ENCODE measurements at places on chromosomes 2 and 18.

DNA sequence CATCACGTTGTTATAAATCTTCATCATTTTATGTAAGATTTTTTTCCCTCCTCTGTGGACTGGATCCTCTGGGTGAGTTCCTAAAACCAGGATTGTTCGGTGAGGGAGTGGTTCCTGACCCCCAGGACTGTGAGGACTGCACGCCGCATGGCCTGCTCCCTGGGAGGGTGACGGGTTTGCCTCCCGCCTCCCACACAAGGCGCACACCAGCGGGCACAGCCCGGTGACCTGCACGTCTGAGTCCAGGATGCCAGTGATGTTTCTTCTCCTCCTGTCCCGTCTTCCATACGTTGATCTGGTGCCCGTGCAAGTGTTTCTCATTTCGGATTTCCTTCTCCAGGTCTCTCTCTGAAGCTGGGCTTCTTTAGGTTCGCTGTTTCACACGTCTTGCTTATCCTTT, 27.1 kb downstream of the CTDP1 start:
- no peak for DNase-seq

DNA sequence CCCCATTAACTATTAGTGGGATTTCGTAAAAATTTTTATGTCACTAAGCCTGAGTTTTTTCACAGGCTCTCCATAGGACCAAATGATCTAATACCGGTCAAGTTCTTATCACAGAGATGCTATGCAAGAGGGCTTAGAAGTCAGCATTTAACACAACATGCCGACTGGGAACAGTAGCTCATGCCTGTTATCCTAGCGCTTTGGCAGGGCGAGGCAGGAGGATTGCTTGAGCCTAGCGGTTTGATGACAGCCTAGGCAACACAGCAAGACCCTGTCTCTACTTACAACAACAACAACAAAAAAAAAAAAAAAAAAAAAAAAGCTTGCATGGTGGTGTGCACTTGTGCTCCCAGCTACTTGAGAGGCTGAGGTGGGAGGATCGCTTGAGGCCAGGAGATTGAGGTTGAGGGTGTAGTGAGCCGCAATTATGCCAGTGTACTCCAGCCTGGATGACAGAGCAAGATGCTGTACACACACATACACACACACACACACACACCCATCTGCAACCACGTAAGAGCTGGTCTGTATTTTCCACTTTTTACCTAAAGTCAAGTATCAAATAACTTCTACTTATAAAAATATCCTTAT, 67.6 kb upstream of the FAM124B start:
- DNase-seq: no peak

GRCh38 chr18:5527603-5528002, 16.2 kb downstream of the EPB41L3 start:
- no peak for DNase-seq

DNA sequence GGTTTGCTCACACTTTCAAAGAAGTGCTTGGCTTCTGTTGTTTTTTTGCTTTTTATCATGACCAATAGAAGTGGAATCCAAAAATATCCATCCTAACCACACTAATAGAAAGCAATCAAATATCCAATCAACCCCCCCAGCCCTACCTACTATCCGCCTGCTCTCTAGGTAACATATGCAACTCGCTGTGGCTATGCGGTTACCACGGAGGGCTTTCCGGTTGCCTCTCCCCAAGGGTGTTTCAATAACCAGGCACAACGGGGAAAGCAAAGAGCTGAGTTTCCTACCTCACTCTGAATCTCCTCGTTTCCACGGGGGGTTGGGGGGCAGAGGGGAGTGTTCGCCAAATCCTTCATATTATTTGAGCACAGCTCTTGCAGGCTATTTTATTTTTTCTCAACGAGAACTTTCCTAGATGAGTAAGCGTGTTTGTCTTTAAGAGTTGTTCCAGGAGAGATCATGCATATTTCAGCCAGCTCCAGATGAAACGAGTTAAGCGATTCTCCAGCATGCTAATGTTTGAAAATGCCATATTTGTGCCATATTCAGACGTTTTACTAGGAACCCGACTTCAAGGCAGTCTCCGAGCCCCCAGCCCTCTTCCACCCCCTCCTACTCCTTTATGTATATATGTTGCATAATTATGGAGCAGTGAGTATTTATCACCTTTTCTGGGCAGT, 30.3 kb downstream of the PAX3 start:
- DNase-seq: no peak

GRCh38 chr18:25604894-25605597, 253.1 kb upstream of the ZNF521 start:
- DNase-seq: no peak

DNA sequence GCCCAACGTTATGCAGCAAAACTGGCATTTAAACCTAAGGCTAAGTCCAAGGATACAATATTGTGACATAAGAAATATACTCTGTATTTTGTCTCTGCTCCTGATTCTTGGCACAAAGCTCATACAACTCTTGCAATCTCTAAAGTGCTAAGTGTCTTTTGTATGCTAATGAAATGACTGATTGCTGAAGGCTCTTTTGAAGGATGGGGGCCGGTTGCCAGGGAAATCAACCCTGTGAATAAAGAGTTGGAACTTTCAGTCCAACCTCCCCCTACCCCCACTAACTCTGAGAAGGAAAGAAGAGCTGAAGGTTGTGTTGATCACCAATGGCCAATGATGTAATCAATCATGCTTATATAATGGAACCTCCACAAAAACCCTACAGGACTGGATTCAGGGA, 40.3 kb downstream of the SESTD1 start:
- no peak for DNase-seq

- no peak for DNase-seq
These were observed 42.0 kb downstream of the AFTPH start for GRCh38 chr2:64565949-64566710.

- no peak for DNase-seq
These were observed 128.0 kb upstream of the CD302 start for GRCh38 chr2:159925975-159926374.

- DNase-seq: no peak
These were observed 763.4 kb upstream of the NRXN1 start for GRCh38 chr2:51795248-51795888.

GRCh38 chr2:221231511-221231910, 340.6 kb downstream of the EPHA4 start:
- DNase-seq: no peak

GRCh38 chr2:224038049-224038829, 847 bp downstream of the SERPINE2 start:
- DNase-seq: no peak

- DNase-seq: no peak
These were observed 17.3 kb upstream of the TTR start for GRCh38 chr18:31574359-31574758.

DNA sequence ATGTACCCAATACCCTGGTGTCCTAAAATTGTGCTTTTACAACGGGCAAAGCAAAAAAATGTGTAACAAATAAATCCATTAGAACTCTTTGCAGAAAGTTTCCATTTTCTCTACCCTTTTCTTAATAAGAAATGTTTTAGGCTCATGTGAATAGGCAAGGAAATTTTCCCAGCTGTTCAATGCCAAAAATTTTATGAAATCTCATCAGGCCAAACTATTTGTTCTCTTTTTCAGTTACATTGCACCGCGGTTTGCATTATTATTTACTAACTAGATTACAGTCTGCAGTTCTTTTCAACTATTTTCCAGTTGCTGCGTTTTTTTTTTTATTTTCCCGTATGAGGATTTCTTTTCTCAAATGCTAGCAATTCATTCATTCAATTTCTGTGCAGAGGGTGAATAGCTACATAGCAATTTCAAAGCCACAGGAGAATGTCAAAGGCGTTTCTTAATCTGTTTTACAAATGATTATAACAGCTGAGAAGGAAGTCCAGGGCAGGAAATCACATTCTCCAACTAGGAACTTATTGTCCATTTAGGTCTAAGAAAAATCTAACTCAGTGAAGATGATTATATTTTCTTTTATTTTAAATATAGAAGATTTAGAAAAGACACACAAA, 367.5 kb upstream of the MMADHC start:
- no peak for DNase-seq

DNA sequence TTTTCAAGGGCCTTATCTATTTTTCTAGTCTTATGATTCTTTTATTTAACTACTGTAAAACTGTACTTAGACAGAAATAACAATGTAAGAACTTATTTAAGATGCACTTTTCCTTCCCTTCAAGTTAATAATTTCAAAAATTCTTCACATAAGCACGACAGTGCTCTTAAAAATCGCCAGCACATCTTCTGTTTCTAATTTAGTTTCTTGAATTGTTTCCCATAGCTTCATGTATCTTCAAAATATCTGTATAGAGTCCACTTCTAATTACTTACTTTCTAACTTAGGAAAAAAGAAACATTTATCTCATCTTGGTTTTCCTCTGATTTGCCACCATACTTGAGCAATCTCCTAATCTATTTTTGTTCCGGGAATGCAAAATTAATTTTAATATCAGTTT, 196.1 kb downstream of the BABAM2 start:
- DNase-seq: no peak

- no peak for DNase-seq
These were observed 61.3 kb downstream of the NABP1 start for GRCh38 chr2:191739194-191739593.

GRCh38 chr2:236286873-236287545, 22.8 kb upstream of the ASB18 start:
- no peak for DNase-seq

DNA sequence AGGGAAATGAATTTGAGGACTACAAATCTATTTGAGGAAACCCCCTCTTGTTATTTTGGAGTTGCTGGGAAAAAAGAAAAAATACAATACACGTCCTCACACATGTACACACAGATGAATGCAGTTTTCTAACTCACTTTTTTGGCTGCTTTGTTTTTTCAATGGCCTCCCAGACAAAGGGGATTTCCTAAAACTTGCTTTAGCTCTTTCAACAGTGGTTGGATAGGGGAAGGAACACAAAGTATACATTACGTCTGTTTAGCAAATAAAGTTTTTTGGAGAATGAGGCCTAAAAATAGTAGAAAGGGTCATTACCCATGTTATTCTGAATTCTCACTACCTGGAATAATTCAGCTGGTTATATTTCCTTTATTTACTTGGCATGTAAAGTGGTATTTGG, 125.3 kb upstream of the ITGB6 start:
- no peak for DNase-seq

DNA sequence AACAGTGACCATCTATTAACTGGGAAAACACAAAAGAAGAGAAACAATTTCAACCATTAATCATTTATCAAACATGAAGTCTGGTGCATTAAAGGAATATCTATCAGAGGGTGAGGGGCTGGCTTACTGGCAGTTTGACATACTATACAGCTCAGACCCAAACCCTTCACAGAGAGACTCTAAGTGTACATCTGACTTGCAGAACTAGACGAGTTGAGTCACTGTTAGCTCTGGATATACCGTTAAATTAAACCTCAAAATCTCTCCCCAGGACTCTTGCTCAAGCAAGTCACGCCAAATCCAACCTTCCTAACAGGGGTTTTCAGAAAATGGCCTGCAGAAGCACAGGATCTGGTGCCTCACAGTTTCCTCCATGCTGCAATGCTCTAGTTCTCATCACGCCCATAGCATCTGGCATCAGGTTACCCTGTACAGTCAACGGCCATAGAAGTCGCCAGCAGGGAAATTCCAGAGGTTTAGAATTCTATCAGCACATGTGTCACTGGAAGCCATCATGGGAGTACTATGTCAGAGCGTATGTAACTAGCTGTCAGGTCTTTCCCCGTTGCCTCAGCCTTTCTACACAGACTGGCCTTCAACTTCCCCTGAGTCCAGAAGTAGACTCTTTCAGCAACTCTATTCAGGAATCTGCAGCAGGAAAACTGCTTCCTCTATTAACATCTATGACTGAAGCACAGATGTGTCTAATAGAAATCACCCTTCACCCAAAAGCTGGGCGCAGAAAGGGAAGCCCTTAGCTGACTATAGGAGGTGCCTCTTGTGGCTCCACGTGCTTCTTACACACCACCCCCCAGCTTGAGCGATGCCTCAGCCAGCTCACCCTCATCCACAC, 9.3 kb downstream of the TGOLN2 start:
- no peak for DNase-seq

- DNase-seq: no peak
These were observed 147.4 kb upstream of the PGAP1 start for GRCh38 chr2:197073701-197074433.

- no peak for DNase-seq
These were observed 1586.8 kb upstream of the ACVR2A start for GRCh38 chr2:146258071-146258470.

DNA sequence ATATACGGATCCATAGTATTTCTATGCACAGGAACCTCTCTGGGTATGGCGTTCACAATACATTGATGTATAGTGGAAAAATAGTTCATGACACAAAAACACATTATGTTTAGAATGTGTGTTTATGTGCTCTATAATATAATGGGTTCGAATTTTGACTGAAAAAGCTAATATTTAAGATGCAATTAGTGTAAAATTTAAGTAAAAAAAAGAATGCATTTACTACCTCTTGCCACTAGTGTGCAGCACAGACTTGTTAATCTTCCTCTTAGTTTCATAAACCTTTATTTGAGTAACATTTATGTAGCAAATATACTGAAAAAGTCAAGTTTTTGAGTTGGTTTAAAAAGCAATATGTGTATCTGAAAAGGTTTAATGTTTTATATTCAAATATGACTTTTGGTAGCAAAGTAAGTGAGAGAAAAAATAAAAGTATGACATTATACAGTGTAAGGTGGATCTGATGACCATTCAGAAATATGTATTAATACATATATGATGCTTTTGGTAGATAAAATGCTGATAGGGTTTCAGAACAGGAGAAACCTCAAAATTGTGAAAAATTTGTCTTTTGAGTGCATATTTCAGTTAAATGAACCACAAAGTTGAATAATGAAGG, 49.4 kb downstream of the CCDC102B start:
- no peak for DNase-seq

DNA sequence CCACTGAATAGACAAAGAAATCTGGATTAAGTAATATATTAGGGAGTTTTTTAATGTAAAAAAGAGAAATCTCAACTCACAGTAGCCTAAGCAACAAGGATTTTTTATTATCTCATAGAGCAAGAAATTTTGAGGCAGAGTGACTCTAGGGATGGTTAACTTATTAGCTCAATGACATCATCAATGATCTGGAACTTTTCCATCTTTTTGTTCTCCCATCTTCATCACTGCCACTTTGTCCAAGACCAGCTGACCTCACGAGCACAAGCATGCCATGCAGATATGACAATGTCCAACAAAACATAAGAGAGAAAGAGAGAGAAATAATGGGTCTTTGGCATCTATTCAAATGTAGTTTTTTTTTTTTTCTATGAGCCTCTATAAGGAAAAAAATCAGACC, 211.8 kb upstream of the RND3 start:
- DNase-seq: no peak

All from activated CD4-positive, CD25-positive, alpha-beta regulatory T cell (primary cell).